ENCODE measurements at places on chromosomes 16 and 17.

GRCh38 chr17:81348097-81349055, 46.9 kb upstream of the BAHCC1 start:
- DNase-seq, result no peak
- no peak overlapping the region for H3K27ac ChIP-seq
- no peaks in the 10 kb centered on the region for H3K36me3 ChIP-seq
- no peaks in the 10 kb centered on the region for H3K27me3 ChIP-seq
- H3K4me1 ChIP-seq, result peaks cover 3% of the 10 kb centered on the region

DNA sequence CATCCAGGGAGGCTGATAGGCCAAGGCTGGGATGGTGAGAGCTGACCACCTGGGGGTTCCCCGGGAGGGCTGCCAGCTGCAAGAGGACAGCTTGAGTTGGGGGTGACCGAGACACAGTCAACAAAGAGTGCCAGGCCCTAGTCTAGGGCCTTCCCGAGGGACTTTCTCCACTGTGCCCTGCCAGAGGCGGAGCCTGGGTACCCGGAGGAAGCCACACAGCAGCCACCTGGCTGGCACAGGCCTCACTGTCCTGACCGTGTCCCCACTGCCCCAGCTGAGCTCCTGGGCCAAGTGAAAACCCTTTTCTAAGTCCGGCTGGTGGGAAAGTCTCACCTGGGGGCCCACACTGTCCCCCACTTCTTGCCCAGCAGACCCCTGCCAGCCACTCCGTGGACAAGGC, 71.9 kb upstream of the GSE1 start:
- no peaks in the 10 kb centered on the region for H3K36me3 ChIP-seq
- no peaks in the 10 kb centered on the region for H3K4me1 ChIP-seq
- no peak overlapping the region for H3K4me3 ChIP-seq
- DNase-seq, result no peak

DNA sequence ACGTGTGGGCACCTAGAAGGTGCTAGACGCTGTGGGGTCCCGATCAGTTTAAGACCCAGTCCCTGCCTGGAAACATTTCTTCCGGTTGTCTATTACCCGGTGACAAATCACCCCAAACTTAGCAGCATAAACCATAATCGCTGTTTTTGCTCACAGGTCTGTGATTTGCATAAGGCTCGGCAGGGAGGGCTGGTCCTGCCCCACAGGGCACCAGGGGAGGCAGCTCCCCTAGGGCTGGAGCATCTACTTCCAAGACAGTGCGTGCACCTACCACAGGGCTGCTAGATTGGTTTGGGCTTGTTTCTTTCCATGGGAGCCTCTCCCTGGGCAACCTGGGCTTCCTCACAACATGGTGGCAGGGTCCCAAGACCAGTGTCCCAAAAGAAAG, 214.5 kb upstream of the CIBAR2 start:
- DNase-seq, result no peak
- no peak overlapping the region for H3K27ac ChIP-seq
- no peaks in the 10 kb centered on the region for H3K27me3 ChIP-seq
- H3K4me1 ChIP-seq, result peaks cover 9% of the 10 kb centered on the region
- no peaks in the 10 kb centered on the region for H3K36me3 ChIP-seq

GRCh38 chr17:78892936-78893379, 10.0 kb downstream of the CEP295NL start:
- H3K27me3 ChIP-seq, result no peaks in the 10 kb centered on the region
- H3K4me3 ChIP-seq, result no peak overlapping the region
- peaks cover 20% of the 10 kb centered on the region for H3K36me3 ChIP-seq
- peaks cover 20% of the 10 kb centered on the region for H3K4me1 ChIP-seq
- no peak overlapping the region for H3K27ac ChIP-seq
- no peak for DNase-seq

GRCh38 chr16:28321700-28322411, 29.5 kb downstream of the SBK1 start:
- H3K4me3 ChIP-seq, result no peak overlapping the region
- no peaks in the 10 kb centered on the region for H3K4me1 ChIP-seq
- H3K36me3 ChIP-seq, result no peaks in the 10 kb centered on the region
- DNase-seq, result peak; percentile 15
- H3K27ac ChIP-seq, result no peak overlapping the region
- no peaks in the 10 kb centered on the region for H3K27me3 ChIP-seq

GRCh38 chr17:75183999-75184884, 1.5 kb upstream of the SUMO2 start:
- H3K4me3 ChIP-seq, result no peak overlapping the region
- no peaks in the 10 kb centered on the region for H3K27me3 ChIP-seq
- H3K4me1 ChIP-seq, result peaks cover under 1% of the 10 kb centered on the region
- H3K36me3 ChIP-seq, result peaks cover 2% of the 10 kb centered on the region
- no peak overlapping the region for H3K27ac ChIP-seq
- DNase-seq, result no peak

DNA sequence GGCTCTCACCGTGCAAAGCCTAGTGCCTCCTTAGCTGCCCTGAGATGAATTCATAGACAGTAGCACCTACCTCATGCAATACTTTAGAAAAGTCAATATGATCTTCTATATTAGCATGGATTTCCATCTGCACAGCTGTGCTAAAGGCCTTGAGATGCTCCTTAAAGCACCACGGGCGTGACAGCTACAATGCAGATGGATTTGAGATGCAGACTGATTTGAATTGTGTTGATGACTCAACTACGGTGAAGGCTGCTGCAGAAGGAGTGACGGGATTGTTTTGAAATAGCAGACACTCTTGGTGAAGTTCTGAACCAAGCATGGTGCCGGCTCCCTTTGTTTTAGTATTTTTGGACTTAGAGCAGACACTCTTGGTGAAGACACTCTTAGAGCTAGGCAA, 88.2 kb downstream of the SPECC1 start:
- no peak overlapping the region for H3K27ac ChIP-seq
- no peaks in the 10 kb centered on the region for H3K36me3 ChIP-seq
- peaks cover 3% of the 10 kb centered on the region for H3K27me3 ChIP-seq
- no peak overlapping the region for H3K4me3 ChIP-seq
- H3K4me1 ChIP-seq, result peaks cover under 1% of the 10 kb centered on the region
- no peak for DNase-seq

DNA sequence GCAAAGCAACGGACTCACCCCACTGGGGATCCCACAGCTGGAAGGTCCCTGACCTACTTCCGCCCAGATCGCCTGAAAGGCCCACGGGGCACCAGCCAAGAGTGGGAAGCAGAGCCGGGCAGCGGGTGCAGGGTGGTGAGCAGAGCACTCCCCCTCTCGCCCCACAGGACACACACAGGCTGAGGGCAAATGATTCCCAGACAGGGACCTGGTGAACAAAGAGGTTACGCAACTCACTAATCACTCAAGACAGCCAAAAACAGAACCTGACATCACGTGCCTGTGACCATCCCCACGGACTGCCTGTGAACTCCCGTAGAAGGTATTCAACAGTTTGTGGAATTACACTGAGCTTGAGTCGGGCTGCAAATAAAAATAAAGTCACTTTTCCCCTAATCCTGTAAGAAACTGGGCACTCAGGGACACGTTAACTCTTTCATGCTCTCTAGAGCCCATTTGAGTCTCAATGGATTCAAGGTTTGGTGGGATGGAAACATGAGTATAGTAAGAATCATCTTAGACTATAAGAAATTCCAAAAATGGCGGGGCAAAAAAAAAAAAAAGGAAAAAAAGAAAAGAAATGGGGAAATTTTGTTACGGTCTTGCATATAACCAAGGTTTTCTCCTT, 396.1 kb downstream of the SOX9 start:
- H3K36me3 ChIP-seq, result no peaks in the 10 kb centered on the region
- H3K27ac ChIP-seq, result no peak overlapping the region
- DNase-seq, result peak; percentile 63
- no peak overlapping the region for H3K4me3 ChIP-seq
- H3K4me1 ChIP-seq, result peaks cover 4% of the 10 kb centered on the region

- H3K27me3 ChIP-seq, result no peaks in the 10 kb centered on the region
- DNase-seq, result peak; percentile 76
- H3K27ac ChIP-seq, result peak overlapping the region; percentile 77
Measured at GRCh38 chr17:951325-952132, 28.0 kb downstream of the NXN start.

GRCh38 chr17:40331743-40332641, 23.0 kb downstream of the RARA start:
- H3K4me3 ChIP-seq, result no peak overlapping the region
- H3K27me3 ChIP-seq, result no peaks in the 10 kb centered on the region
- H3K4me1 ChIP-seq, result peaks cover 52% of the 10 kb centered on the region
- H3K27ac ChIP-seq, result peak overlapping the region; percentile 50
- peaks cover 2% of the 10 kb centered on the region for H3K36me3 ChIP-seq

- no peak overlapping the region for H3K27ac ChIP-seq
- no peaks in the 10 kb centered on the region for H3K36me3 ChIP-seq
- H3K4me1 ChIP-seq, result no peaks in the 10 kb centered on the region
- no peak for DNase-seq
Measured at GRCh38 chr17:17019891-17020456, 22.3 kb upstream of the MPRIP start.

DNA sequence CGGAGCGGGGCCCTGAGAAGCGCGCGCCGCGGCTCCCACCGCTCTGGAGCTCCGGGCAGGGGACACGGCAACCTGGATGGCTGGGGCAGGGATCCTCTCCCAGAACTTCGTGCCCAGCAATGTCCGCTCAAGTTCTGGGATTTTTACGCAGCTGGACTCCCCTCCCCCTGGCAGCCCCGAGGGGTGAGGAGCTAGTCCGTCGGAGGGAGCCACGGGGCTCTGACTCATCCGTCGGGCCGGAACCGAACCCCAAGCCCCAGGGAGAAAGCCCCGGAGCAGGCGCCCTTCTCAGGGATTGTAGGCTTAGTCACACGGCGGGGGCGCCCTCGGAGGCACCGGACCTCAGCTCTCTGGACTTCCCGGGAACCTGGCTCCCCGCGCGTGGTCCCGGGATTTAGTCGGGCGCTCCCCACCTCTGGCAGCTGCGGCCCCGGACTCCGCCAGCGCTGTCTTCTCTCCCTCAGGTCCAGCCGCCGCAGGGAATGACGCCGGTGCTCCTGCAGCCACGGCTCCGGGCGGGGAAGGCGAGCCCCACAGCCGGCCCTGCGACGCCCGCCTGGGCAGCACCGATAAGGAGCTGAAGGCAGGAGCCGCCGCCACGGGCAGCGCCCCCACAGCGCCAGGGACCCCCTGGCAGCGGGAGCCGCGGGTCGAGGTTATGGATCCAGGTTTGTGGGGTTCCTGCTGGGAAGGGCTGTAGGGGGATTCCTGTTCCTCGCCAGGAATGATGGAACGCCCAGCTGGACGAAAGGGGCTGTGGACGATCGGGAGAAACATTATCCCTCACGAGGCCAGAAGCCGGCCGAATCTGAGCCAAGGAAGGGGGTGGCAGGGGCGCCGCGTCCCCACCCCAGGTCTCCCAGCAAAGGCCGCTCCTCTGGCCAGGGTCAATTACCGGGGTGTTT, 830 bp downstream of the SPHK1 start:
- H3K27ac ChIP-seq, result peak overlapping the region; percentile 92
- H3K4me1 ChIP-seq, result peaks cover 4% of the 10 kb centered on the region
- DNase-seq, result peak; percentile 69
- peak overlapping the region; percentile 45 for H3K4me3 ChIP-seq
- H3K36me3 ChIP-seq, result peaks cover 8% of the 10 kb centered on the region
- H3K27me3 ChIP-seq, result no peaks in the 10 kb centered on the region

DNA sequence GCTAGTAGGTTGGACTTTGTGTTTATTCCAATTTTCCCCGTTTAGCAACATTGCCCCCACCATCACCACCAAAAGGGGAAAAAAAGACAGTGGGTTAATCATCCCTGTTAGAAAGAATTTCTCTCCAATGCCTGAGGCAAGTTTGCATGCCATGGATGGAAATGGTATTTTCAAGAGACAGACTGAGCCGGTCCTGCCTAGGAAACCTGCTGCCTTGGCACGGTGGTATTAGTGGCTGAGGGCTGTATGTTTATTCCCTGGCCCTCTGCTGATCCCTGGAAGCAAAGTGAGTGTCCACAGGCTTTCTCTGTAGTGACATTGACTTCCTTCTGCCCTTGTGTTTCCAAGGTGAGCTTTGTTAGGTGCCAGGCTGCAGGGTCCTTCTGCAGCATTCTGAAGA, 427.0 kb upstream of the RBFOX1 start:
- H3K27ac ChIP-seq, result no peak overlapping the region
- no peak overlapping the region for H3K4me3 ChIP-seq
- no peaks in the 10 kb centered on the region for H3K4me1 ChIP-seq
- H3K36me3 ChIP-seq, result no peaks in the 10 kb centered on the region
- no peak for DNase-seq

DNA sequence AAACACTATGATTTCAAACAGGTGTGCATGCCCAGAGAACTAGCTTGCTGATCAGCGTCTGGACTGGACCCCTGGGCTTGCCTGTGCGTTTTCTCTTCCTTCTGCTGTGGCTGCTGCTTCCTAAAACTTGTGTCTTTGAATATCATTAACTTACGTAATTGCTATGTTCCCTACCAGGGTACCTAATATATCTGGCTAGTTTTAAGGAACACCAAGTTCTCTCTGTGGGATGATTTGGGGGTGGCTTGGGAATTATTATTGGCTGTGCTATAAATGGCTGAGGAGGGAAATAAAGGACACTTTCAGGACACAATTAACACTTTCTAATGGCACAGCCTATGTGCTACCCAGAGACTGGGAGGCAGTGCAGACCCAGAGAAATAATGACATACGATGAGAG, 606.0 kb upstream of the RBFOX1 start:
- no peaks in the 10 kb centered on the region for H3K4me1 ChIP-seq
- H3K27ac ChIP-seq, result no peak overlapping the region
- H3K4me3 ChIP-seq, result no peak overlapping the region
- no peaks in the 10 kb centered on the region for H3K36me3 ChIP-seq
- DNase-seq, result no peak
- H3K27me3 ChIP-seq, result no peaks in the 10 kb centered on the region

DNA sequence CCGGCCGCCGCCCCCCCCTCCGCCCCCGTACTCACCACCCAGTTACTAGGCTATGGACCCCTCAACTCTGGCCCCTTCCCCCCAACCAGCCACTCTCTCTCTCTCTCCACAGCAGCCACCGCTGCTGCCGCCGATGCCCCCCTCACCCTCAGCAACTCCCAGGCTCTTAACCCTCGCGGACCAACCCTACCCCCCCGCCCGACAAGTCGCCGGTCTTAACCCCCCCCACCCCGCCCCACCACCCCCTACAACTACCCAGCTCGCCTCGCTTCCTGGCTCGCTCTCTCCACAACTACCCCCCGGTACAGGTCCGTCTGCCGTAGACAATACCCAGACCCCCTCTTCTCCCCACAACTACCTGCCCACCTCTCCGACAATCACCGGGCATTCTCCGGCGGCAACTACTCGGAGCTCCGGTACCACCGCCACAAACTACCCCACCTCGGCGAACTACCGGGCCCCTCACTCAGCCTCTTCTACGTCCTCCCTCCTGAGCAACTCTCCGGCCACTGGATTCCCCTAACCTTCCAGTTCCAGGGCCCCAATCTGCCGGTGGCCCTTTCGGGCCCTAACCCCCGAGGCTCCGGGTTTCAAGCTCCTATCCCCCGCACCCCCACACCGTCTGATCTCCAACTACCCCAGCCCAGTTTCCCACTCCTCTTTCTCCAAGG, 702 bp downstream of the PHF23 start:
- H3K36me3 ChIP-seq, result peaks cover 24% of the 10 kb centered on the region
- H3K4me3 ChIP-seq, result peak overlapping the region; percentile 92
- DNase-seq, result no peak
- no peaks in the 10 kb centered on the region for H3K27me3 ChIP-seq

DNA sequence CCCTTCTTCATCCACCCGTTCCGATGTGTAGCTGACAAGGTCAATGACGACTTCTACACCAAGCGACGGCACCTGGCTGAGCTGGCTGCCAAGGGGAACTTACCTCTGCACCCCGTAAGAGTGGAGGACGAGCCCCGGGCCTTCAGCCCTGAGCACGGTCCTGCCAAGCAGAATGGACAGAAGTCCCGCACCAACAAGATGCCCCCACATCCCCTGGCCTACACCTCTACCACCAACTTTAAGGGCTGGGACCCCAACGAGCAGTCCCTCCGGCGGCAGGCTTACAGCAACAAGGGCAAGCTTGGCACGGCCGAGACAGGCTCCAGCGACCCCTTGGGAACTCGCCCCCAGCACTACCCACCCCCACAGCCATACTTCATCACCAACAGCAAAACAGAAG, 333.6 kb downstream of the SHISA9 start:
- H3K27ac ChIP-seq, result no peak overlapping the region
- H3K4me1 ChIP-seq, result no peaks in the 10 kb centered on the region
- H3K36me3 ChIP-seq, result no peaks in the 10 kb centered on the region
- DNase-seq, result no peak
- H3K27me3 ChIP-seq, result no peaks in the 10 kb centered on the region

Data from fibroblast of lung (primary cell).